T follicular helper cell (primary cell): ENCODE measurements at places on chromosomes 2 and 18.

- no peak for DNase-seq
These were observed 17.1 kb downstream of the SNRPD1 start for GRCh38 chr18:21629089-21629832.

DNA sequence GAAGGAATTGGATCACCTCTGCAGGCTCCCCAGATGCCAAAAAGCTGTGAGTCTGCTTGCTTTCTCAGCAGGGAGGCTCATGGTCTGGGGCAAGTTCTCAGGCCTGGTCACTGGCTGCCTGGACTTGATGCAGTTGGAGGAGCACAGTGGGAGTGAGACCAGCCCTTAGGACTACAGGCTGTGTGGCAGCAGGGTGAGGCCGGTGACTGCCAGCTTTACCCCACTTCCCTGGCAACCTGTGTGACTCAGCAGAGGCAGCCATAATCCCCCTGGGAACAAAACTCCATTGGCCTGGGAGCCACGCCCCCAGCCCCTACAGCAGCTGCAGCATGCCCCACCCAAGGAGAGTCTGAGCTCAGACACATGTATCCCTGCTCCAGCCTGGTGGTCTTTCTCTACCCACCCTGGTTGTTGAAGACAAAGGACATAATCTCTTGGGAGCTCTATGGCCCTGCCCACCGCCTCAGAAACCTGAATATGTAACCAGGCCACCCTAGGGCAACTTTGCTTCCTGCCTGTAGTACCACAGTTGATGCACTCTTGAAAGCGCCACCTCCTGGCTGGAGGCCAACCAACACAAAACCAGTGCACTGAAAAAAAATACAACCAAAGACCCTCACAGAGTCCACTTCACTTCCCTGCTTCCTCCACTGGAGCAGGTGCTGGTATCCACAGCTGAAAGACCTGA is 106.8 kb upstream of the SPATS2L start:
- DNase-seq: no peak

DNA sequence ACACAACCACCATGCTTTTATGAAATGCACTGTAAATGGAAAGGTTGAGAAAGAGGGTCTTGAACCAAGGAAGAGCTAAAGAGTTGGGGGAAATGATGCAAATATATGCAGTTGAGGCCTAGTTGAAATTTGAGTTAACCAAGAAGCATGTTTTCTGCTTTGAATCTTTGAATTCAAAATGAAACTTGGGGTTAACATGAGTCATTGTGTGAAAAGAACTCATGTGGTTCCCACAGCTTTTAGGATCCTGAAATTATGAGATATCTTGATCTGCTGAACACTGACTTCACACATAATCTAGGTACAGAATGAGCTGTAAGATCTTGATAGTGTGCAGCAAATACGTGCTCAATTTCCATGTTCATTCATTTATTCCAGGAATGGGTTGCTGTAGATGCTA is 422.9 kb upstream of the TRIB2 start:
- no peak for DNase-seq

DNA sequence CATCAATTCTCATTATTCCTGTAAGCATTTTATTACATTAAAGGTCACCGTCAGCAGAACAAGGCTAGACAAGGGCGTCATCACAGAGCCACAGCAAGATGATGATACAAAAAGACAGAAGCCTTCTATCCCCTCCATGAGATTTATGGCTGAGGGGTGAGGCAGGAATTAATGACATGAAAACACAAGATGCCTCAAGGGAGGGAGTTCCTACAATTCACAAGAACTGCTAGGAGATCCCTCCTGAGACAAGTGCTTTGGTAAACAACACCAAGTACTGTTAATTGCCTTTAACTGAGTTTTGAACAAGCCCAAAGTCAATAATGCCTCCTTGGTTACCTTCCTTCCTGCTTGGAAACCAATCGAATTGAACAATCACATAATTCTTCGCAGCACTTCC is 14.1 kb downstream of the ADD2 start:
- no peak for DNase-seq

- DNase-seq: no peak
These were observed 927.8 kb downstream of the SUCLG1 start for GRCh38 chr2:83531206-83531826.

DNA sequence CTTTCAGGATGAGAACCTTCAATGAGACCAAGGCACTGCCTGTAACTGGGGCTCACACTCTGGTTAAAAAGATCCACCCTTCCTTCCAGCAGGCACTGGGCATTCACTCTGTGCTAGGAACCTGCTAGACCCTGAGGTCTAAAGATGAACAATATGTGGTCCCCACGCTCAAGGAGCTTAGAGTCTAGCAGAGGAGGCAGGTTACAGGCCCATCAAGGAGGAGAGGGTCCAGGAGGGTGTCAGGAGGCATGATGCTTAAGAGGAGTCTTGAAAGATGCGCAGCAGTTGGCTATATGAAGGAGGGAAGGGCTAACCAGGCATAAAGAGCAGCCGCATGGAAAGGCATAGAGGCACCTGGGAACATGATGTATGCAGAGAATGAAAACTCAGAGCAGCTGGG is 4.5 kb downstream of the ANKRD53 start:
- no peak for DNase-seq

DNA sequence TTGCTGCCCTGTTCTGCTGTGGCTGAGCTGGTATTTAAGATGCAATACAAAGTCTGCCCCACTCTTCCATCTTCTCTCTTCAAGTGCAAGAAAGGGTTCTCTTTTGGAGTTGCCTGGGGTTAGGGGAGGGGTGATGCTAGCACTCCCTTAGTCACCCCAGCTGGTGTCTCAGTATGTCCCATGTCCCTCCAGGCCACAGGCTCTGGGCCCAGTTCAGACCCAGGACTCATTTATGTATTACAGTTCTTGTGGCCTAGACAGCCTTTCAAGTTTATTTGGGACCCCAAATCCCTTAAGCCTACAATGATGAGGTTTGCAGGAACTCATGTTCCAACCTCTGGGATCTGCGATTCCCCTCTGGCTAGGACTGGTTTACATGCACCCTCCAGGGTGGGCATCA is 47.2 kb upstream of the CCDC141 start:
- no peak for DNase-seq

DNA sequence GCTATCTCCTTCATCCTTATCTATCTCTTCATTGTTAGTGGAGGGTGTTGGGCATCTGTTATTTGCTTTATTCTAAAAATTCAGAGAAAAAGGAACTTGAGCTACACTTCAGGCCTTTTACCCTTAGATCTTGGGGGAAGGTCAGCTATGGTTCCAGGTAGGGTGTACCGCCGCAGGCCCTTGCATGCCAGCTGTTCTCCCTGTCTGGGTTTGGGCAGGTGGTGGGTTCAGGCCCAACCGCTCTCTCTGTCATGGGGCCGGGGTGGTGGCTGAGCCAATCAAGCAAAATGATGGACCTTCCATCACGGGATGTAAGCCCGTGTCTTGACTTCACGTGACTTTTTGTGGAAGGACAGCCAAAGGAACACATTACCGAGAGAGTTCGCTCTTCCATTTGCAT is 231.1 kb downstream of the LDLRAD4 start:
- DNase-seq: no peak

- DNase-seq: no peak
These were observed 35.2 kb downstream of the CYRIA start for GRCh38 chr2:16630463-16630862.

GRCh38 chr18:61992923-61993322 is 100.1 kb upstream of the RNF152 start:
- no peak for DNase-seq

DNA sequence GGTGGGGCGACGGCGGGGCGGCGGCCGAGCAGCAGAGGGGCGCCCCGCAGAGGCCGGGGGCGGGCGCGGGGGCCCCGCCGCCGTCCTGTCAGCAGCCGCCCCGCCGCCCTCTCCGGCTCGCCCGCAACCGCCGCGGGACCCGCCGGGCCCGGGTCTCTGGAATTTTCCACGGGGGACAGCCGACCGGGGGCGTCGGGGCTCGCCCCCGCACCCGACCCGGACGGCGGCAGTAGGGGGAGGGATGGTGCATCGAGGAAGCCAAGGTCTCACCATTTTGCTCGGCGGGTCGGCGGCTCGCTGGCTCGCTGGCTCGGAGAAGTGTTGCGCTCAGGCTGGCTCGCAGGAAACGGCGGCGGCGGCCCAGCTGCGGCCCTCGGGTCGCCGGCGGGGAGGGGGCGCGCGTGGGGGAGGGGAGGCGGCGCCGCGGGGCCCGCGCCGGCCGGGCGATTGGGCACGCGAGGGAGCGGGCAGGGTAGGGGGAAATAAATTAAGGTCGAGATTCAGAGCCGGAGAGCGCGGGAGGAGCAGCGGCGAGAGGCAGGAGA is 405 bp downstream of the PPP3R1 start:
- DNase-seq: peak; percentile 18

- DNase-seq: no peak
These were observed 98.0 kb downstream of the AAK1 start for GRCh38 chr2:69545477-69545932.

- DNase-seq: no peak
These were observed 134.2 kb upstream of the RND3 start for GRCh38 chr2:150621526-150622213.

DNA sequence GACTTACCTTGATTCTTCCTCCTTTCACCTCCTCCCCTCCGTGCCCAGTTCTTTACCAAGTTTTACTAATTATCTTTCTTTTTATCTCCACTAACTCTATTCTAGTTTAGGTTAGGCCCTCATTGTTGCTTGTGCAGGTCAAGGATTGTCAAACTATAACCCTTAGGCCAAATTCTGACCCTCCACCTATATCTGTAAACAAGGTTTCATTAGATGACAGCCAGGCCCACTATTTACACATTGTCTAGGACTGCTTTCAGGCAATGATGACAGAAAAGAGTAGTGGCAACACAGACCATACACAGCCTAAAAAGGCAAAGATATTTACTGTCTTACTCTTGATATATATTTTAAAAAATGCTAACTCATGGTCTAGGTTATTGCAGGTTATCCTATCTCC is 212.0 kb downstream of the RAD51AP2 start:
- no peak for DNase-seq

- no peak for DNase-seq
These were observed 5.3 kb upstream of the IL36G start for GRCh38 chr2:112972423-112973086.

GRCh38 chr2:106184857-106185256 is 9.2 kb downstream of the UXS1 start:
- no peak for DNase-seq

DNA sequence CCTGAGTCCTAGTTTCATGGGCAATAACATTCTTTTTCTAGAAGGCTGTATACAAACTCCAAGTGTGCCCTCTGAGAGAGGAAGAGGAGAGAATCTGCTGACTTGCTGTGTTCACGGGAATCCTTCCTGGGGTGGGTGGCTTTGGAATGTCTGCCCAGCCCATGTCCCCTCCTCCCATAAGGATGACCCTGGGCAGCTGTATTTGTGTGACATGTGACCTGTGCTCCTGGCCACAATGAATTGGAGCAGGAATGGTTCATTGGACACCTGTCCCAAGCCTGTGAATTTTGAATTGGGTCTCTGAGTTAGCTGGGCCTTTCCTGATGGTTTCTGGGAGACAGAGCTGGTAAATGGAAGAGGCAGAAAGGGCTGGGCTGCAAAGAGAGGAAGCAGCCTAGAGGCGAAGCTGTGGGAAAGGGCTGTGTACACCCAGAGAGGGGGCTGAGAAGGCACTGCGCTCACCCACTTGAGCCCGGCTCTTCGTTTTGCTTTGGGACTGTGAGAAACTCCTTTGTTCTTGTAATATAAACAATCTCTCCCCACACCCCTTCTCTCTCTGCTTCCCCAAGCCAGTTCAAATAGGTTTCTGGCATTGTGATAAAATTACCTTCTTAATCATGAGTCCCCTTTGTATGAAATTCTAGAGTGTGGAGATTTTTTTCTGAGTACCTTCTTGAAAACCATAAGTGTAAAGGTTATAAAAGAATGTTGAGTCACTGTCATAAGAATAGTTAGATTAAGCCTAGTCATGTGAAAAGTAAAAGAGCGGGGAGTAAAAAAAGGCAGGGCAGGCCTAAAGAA is 49.8 kb downstream of the SLC4A5 start:
- DNase-seq: no peak

DNA sequence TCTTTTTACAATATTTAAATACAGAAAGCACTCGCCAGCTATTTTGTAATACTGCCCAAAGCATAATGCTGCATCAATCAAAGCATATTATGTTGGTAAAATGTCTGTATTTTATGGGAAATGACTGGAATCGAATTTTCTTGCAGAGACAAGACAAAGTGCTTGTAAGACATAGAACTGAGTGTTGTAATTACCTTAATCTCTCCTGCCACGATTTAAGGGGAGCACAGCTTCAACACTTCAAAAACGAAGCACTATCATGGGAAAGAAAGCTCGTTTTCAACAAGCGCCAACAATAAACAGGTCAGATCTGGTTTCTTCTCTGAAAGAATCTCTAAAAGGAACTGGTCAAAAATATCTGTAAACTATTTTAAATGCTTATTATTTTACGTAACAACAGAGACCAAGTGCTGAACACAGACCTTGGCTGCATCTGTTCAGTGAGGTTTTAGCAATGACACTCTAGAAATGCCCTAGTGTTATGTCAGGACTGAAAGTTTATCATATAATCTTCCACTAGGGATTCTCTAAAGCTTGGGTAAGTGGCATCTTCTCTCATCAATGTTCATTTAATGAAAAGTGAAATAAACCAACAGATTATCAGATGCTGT is 19.0 kb downstream of the RND3 start:
- no peak for DNase-seq

DNA sequence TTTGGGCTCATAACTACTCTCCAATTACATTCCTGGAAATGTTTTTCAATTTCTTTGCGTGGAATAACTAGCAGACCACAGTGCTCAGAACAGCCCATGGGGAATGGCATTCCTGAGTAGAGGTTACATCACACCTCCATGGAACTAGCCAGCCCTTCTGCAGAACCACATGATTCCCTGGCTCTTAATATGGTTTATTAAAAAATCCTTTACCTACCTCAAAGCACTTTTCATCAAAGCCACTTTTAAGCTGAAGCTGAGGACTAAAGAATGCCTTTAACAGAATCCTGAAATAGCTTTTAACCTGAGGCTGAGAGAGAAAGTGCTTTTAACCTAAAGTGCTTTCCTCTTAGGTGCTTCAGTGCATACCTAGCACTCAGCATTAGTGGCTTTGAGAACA is 376.3 kb downstream of the ARHGAP15 start:
- DNase-seq: no peak

- no peak for DNase-seq
These were observed 10.4 kb downstream of the TOGARAM2 start for GRCh38 chr2:28991460-28991859.

DNA sequence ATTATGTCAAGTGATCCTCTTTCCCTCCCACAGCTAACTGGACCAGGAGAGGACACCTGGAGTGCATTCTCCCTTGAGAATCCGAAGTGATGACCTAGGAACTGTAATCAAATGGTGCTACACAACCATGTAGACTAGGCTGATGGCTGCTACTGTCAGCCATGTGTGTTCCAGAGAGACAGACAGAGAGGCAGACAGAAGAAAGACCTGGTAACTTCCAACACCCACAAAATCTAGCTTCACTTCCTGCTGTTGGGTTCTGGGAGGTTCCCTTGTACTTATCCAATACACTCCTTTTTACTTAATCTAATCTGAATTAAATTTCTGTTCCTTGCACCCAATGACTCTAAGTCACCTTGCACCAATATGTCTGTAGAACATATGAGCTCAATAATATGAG is 72.3 kb downstream of the AAK1 start:
- no peak for DNase-seq
